ENCODE measurements at places on chromosomes 2 and 18. TPM values are rescaled to one million over a fixed set of nuclear protein-coding genes. Genes with fewer than 3 reads are reported as not detected.

Gene TYW5
- total RNA-seq = 10.1 TPM

Gene MGAT4A
- 67.5 TPM for total RNA-seq

Gene FLACC1
- total RNA-seq = 0.48 TPM

DNA sequence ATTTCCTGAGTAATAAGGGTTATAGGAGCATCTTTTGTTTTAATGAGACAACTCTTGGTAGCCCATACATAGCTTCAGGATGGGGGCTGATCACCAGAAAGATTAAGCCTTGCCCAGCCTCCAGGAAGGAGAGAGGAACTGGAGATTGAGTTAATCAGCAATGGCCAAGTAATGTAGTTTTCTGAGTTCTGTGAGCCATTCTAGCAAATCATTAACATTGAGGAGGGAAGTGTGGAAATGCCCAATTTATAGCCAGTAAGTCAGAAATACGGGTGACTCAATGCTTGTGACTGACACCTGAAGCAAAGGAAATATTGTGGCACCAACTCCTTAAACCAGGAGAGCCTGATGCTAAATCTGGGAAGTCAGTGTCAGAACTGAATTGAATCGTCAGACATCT lies 205.1 kb upstream of the SRD5A2 start:
- no peak overlapping the region for H3K4me3 ChIP-seq
- H3K4me1 ChIP-seq = no peaks in the 10 kb centered on the region
- no peaks in the 10 kb centered on the region for H3K36me3 ChIP-seq
- DNase-seq = no peak
- peaks cover 3% of the 10 kb centered on the region for H3K27me3 ChIP-seq

- no peak for DNase-seq
- H3K27ac ChIP-seq = no peak overlapping the region
- H3K27me3 ChIP-seq = peaks cover 4% of the 10 kb centered on the region
- H3K4me3 ChIP-seq = no peak overlapping the region
- peaks cover 4% of the 10 kb centered on the region for H3K36me3 ChIP-seq
Observed at GRCh38 chr2:58239243-58239925, 1.7 kb downstream of the FANCL start.

- H3K27ac ChIP-seq = no peak overlapping the region
- H3K4me3 ChIP-seq = no peak overlapping the region
- H3K4me1 ChIP-seq = no peaks in the 10 kb centered on the region
- H3K36me3 ChIP-seq = no peaks in the 10 kb centered on the region
- DNase-seq = no peak
- peaks cover 4% of the 10 kb centered on the region for H3K27me3 ChIP-seq
Observed at GRCh38 chr2:157056200-157056676, 201.3 kb upstream of the GALNT5 start.

GRCh38 chr18:79590191-79591031 lies 89.2 kb upstream of the CTDP1 start:
- H3K4me1 ChIP-seq = no peaks in the 10 kb centered on the region
- H3K4me3 ChIP-seq = no peak overlapping the region
- no peak for DNase-seq
- no peak overlapping the region for H3K27ac ChIP-seq

DNA sequence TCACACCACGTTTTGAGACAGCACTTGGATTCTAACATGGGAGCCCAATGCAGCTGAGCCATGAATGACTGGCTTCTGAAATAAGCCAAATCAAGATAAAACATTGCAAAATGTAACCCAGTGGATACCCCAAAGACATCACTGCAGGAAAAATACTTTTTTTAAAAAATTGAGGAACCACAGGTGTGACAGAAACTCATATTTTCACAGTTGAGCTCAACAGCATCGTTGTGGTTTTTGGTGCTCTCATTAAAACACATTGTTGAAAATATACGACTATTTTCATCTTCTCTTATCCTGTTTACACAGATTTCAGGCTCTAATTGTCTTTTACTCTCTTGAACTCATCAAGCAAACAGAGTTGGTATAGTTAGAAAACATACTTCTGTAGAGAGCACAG lies 429.3 kb upstream of the VRK2 start:
- DNase-seq = no peak
- H3K4me3 ChIP-seq = no peak overlapping the region

- no peaks in the 10 kb centered on the region for H3K4me1 ChIP-seq
- H3K27ac ChIP-seq = no peak overlapping the region
- H3K4me3 ChIP-seq = no peak overlapping the region
Observed at GRCh38 chr2:166239548-166239947, 111.7 kb upstream of the SCN1A start.

Data from activated CD4-positive, alpha-beta T cell treated with anti-CD3 and anti-CD28 coated beads for 36 hours (primary cell).